Right cardiac atrium (tissue), 5 donors: ENCODE measurements at places on chromosomes 1 and 21. TPM values are rescaled to one million over a fixed set of nuclear protein-coding genes. Genes with fewer than 3 reads are reported as not detected.

Gene TEDDM1
- not detected for total RNA-seq

DNA sequence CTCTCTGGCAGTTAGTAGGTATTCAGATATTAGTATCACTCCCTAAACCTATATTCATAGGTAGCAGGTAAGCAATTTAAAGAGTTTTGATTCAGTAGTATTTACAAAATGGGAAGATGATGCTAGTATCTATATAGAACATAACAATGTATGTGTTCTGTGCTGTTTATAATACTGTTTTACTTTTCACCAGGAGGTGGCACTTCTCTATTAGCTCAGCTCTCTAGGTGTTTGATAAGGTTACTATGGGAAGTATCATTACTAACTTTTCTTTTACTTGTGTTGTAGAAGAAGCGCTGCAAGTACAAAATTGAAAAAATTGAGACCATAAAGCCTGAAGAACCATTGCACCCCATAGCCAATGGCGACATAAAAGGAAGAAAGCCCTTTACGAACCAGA is 49.4 kb upstream of the FASLG start:
- no peak for DNase-seq

DNA sequence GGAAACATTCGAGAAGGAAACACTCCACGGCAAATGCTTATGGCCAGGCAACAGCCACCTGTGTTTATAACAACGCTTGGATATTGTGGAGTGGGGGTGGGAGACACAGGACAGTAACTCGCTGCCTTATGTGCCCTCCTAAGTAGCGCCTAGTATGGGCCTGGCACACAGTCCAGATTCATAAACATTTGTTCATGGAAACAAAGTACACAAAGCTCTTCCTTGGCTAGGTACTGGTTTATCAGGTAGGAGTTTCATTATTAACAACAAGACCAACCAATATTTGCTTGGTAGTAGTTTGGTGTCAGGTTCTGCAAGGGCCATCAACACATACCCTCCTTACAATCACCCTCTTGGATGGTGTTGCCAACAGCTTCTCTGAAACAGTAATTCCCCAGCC is 23.4 kb downstream of the TMCO4 start:
- no peak for DNase-seq

DNA sequence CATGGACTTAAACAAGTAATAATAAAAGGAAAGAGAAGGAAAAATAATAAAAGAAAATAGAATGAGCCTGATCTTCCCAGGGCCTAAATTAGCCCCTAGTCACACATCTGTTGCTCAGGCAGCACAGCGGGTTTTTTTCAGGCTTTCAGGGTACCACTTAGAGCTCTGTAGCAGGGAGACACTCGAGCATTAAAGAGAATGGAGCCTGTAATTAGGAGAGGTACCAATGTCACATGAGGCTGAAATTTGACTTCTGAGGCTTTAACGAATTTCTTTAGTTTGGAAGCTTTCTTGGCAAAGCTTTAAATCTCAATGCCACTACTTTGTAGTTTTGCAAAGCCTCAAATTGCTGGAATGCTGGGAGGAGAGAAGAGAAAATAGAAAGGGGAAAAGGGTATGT is 116.3 kb downstream of the AK5 start:
- DNase-seq = no peak

DNA sequence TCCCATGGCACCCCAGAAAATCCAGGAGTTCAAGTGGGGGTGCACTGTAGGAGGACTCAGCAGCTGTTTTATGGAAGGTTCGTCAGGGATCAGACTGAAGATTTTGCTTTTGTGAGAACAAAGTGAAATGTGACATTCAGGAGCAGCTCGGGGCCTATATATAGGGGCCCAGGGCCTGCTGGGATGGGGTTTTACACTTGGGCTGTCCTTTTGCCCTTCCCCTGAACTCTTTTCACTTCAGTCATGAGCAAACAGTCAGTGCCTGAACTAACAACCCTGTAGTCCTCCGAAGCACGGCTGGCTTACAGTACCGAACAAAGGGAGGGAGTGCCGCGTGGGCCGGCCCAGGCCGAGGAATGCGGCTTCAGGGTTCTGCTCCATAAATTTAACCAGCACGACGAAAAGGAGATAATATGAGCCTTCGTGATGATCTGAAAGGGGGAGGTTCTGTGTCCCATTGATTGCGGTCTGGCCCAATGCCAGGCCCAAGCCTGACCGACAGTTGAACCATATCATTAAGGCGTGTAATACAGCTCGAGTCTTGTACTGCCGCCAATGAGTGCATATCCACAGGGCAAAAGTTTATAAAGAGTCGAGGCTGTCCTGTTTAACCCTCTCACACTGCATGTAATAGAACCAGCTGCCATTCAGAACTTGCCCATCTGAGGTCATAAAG is 139.9 kb downstream of the DHRS3 start:
- DNase-seq = peak; percentile 82

GRCh38 chr1:210448297-210448892 is 119.7 kb downstream of the HHAT start:
- DNase-seq = no peak

Gene LYPD8
- total RNA-seq = not detected

- no peak for DNase-seq
These were observed 4.5 kb upstream of the LEFTY2 start for GRCh38 chr1:225945564-225945963.

Gene TINAGL1
- 94.7 TPM for total RNA-seq

Gene S100A7
- not detected for total RNA-seq

GRCh38 chr1:215181518-215181917 is 99.0 kb downstream of the KCNK2 start:
- no peak for DNase-seq

GRCh38 chr1:207418351-207418750 is 35.8 kb upstream of the CR2 start:
- DNase-seq = no peak

Gene VPS26C
- 39.5 TPM for total RNA-seq

Gene WDR3
- 13.0 TPM for total RNA-seq
